ENCODE measurements at places on chromosomes 1 and 21.

DNA sequence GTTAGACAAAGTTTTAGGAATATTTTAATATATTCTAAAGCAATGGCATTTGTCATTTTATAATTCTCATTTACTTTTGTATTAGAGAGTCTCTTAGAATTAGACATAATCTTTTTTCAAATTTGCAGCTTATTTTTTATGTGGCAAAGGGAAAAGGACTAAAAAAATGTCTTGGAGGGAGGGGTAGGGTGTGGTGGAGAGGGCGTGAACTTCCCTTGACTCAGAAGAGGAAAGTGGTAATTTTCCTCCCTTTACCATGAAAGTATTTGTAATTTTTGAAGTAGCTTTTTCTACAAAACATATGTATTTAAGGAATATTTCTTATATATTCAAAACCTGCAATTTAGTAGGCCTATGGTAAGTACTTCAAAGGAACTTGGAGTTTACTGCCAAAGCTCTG, 6.9 kb upstream of the RABGAP1L start:
- DNase-seq, result no peak

- no peak for DNase-seq
These were observed 565.2 kb downstream of the NEGR1 start for GRCh38 chr1:71717186-71717585.

- DNase-seq, result no peak
These were observed 336.6 kb downstream of the SIPA1L2 start for GRCh38 chr1:232293361-232293760.

GRCh38 chr1:196393742-196394141, 214.5 kb downstream of the KCNT2 start:
- DNase-seq, result no peak

DNA sequence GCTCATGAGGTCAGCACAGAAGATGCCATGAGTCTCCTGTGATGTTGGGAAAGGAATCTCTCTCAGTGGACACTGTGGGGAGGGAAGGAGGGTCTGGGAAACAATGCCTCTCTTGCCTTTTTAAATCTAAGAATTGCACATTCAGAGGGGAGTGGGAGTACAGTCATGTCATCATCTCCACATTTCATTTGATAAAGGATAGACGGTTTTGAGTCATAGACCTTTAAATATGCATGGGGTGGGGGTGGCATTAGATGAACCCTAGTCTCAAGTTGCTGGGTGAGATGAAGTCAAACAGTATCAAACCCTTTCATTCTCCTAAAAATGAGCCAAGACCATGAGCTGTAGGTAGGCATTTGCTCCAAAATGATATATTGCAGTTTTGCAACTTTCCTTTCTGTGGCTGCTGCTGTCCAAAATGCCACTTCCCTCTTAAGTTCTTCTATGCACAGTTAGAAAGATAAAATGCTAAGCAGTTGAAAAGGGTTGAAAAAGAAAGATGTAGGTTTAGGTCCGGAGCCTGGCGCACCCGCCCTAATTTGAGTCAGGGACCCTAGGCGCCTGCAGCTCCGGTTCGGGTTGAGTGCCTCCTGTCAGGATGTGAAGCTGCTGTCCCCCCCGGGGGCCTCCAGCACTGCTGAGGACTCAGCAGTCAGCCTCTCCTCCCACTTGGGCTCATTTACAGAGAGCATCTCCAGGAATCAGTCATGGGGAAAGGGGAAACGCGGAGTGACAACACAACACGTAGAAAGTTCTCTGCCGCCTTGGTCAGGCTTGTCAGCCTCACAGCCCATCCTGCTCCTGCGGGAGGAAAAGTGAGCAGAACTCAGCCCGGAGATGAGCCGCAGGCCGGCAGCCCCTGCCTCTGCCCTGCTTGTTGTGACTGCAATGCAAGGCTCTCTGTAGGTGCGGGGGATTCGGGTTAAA, 479.3 kb upstream of the RUNX1 start:
- peak; percentile 47 for DNase-seq

- DNase-seq, result no peak
These were observed 110.6 kb downstream of the HS2ST1 start for GRCh38 chr1:87024936-87025540.

DNA sequence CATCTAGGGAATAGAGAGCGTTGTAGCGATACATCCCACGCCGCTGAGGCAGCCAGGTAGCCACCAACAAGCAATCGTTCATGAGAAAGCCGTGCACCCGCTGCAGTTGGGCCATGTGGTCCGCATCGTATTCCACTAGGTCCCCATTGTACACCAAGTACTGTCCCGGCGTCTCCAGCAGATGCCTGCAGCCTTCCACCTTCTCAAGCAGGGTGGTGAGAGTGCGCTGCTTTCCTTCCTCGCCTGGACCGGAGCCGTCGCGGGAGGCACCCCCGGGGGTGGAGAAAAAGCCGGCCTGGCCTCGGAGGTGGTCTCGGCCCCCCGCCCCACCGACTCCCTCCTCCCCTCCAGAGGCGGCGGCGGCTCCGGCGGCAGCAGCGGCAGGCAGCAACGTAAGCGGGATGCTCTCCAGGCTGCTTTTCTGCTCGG, 595 bp downstream of the EXOC8 start:
- no peak for DNase-seq

DNA sequence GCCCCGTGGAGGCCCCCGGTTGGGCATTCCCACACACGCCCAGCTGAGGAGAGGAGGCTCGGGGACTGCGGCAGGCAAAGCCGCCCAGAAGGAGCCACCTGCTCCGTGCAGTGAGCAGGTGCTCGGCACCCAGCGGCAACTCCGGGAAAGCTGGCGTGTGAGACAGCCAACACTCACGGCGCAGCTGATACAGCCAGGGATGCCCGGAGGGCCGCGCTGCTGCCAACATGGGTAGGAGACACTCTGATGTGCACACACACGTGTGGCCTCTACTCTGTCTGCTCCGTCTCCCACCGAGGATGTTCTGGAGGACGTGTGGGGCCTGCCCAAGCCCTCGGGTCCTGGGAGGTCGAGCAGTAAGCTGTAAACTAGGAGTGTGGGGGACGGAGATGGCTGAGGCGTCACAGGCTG, 12.9 kb downstream of the MORN1 start:
- no peak for DNase-seq

DNA sequence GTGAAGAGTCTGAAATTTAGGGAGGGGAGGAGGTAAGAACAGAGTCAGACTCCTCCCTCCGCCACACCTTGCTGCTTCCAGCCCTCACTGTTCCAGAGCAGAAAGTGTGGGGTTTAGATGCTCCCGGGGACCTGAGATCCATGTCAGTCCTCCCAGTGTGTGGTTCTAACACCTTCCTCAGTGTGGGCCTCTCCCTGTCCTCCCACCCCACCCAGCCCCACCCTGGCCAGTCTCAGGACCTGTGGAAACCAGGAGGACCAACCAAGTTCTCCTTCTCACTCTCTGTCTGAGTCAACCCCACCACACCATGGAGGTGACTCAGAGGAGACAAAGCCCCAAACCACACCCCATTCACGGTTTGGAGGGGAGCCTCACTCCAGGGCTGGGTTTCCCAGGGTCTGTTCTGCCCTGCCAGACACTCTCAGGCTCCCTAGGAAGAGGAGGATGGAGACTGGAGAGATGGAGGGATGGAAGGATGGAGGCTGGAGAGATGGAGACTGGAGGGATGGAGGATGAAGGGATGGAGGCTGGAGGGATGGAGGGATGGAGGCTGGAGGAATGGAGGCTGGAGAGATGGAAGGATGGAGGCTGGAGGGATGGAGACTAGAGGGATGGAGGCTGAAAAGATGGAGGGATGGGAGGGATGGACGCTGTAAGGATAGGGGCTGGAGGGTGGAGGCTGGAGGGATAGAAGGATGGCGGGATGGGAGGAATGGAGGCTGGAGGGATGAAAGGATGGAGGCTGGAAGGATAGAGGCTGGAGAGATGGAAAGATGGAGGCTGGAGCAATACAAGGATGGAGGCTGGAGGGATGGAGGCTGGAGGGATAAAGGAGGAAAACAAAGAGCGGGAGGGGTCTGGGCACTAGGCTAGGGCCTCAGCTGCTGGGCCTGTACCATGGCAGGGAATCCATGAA, 100.9 kb upstream of the RUNX3 start:
- DNase-seq, result peak; percentile 75

GRCh38 chr1:233061265-233061664, 110.9 kb downstream of the NTPCR start:
- no peak for DNase-seq

DNA sequence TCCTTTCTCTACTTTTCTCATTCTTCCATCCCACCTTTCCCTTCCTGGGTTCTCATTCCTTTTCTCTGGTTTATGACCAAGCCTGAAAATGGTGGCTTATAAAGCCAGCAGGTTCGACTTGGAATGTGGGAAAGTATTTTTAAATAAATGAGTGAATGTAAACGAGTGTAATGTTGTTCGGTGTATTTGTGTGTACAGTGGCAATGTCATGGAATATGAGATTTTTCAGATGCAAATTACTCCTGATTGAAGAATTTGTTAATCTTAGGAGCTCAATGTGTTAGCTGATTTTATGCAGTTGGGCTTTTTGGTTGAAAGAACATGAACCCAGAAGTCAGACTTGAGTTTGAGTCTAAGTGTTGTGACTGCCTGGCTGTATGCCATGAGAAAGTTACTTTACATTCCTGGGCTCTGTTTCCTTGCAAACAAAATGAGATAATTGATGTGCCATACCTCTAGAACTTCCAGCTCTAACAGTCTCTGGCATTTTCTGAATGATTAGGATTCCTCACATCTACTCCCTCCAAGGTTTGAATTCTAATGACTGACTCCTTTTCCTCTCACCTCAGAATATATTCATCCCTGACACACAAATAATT, 6.6 kb downstream of the SGIP1 start:
- no peak for DNase-seq

- DNase-seq, result no peak
These were observed 58.5 kb downstream of the RIMS3 start for GRCh38 chr1:40606978-40607377.

- DNase-seq, result no peak
These were observed 30.6 kb downstream of the CAPN2 start for GRCh38 chr1:223742856-223743517.
